ENCODE measurements at places on chromosomes 2 and 18. TPM values are rescaled to one million over a fixed set of nuclear protein-coding genes. Genes with fewer than 3 reads are reported as not detected.

Gene COL4A4
- not detected for total RNA-seq

Gene SGPP2
- total RNA-seq: 16.9 TPM

Gene KCNIP3
- total RNA-seq: 1.1 TPM

Gene ALLC
- not detected for total RNA-seq

Gene DPYSL5
- not detected for total RNA-seq

Gene CYP1B1
- total RNA-seq: 13.5 TPM

Gene PGAP1
- 2.9 TPM for total RNA-seq

GRCh38 chr18:23357996-23358594, 95.0 kb upstream of the RIOK3 start:
- DNase-seq: no peak

DNA sequence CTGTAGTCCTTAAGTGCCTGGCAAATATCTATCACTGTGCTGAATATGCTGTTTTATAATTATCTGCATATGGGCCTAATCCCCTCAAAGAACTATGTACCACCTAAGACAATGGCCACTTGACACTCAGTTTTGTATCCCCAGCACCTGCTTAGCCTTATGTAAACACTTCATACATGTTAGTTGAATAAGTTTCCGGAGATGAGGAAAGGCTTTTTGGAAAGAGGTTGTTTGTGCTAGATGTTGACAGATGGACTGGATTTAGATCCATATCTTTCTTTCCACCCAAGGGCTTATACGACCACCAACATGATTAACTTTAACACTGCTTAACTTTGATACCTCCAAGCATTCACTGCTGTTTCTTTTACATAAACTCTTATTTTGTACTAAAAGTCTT, 63.3 kb downstream of the FAM228A start:
- DNase-seq: no peak

- DNase-seq: no peak
Measured at GRCh38 chr2:121273116-121273515, 11.9 kb downstream of the TFCP2L1 start.

GRCh38 chr2:172128484-172128883, 25.8 kb upstream of the DLX2 start:
- no peak for DNase-seq

DNA sequence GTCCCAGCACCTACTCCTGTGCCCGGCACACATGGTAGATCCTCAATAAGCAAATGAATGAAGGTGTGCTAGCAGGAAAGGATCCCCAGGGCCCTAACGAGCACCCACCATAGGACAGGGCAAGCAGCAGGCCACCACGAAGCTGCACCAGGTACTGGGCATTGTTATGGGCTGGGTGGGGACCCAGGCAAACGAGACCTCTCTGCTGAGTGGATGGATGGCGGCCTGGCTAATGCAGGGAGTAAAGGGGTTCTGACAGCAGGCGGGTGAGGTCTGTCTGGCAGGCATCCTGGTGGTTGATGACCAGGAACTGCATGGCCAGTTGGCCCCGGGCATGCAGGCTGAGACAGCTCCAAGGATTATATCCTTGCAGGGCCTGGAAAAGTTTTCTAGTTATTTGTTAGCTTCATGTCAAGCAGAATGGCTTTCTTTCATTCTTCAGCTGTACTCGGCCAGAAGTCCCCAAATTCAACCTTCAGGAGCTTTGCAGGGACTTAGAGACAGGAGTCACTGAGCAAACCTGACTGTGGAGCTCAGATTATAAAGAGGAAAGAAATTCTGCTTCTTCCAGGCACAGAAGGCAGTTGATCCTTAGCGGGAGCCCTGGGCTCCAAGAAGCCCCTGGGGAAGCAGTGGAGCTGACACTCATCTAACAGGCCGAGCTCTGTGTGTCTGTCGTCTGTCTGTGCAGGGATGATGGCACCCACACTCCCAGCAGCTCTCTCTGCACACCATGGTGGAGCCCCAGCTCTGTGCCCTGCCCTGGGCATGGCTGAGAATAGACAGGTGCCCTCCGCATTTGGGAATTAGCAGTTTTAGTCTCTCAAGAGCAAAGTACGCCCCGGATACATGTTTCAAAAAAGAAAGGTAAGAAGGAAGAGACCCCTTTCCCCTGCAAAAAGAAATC, 51.2 kb downstream of the SDC1 start:
- no peak for DNase-seq

DNA sequence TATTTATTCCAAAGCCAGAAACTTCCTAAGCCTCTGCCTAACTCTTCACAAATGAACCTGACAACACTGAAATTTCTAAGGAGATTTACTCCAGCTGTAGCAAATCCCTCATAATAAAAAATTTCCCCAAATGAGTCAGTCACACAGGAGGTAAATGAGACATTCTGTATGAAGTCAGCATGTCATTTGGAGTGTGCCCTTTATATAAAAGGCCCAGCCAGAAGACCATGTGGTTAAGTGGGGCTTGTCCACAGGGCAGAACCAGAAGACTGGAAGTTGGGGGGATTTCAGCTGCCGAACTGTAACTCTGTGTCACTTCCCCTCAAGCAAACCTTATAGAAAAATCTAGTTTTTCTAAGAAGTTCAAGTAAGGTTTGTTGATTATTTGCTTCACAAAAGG, 30.2 kb downstream of the NRP2 start:
- DNase-seq: no peak

DNA sequence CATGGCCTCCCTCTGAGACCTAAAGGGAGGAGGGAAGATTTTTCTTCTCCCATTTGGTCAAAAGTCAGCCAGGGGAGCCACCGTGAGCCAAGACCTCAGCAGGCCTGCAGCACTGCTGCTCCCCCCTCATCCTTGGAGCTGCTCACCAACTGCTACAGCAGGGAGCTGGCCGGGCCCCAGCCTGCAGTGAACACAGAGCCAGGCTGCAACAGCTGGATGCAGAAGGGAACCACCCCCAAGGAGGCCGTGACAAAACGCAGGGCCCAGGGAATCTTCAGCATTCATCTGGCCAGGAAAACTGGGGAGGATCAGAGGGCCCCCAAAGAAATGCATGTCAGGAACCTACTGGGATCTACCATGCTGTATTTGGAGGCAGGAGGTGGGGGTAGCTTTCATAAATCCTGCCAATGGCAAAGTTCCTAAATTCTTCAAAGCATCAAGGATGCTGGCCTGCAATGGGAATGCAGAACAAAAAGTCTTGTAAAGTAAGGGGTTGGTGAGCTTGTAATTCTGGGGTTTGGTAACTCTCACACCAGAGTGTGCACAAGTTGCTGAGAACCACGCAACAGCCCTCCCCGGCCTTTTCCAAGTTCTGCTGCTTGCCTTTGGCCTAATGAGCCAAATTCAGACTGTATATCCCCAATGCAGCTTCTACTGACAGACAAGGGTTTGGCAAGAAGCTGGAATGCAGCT, 61.0 kb downstream of the CACNB4 start:
- no peak for DNase-seq

DNA sequence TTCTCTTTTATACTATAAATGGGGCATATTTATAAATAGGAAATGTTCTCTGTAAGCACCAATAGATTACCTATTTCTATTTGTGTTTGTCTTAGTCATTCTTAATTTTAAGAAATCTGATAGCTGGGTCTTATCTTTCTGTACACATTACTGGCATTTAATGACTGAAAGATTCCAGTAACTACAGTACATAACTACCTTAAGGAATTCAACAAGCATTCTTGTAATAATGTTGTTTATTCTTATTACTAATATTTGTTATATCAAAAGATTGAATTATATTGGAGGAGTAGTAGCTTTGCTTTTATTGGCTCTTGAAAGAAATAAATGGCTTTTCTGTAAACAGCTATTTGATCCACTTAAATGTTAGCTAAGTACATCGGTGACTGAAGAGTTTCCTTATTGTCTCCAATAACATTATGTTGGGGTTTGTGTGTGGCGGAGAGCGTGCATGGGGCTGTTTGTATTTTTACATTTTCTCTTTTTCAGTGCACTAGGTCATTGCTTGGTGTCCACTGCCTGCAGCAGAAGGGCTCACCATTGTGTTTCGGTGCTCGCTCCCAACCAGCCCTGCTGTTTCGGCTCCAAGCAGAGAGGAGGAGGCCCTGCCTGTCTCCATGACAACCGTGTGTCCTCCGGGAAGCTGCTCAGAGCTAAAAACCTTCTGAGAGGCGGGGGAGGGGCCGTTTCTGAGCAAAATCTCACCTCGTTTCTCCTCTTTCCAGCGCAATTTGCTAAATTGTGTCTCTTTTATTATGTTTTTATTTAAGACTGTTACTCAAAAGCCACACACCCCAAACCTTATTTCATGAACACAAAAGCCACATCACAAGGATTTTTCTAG, 112.5 kb upstream of the SLC38A11 start:
- DNase-seq: no peak

- no peak for DNase-seq
Measured at GRCh38 chr2:182713601-182714000, 2.5 kb upstream of the DNAJC10 start.

- DNase-seq: no peak
Measured at GRCh38 chr2:112688086-112688880, 32.5 kb upstream of the NT5DC4 start.

GRCh38 chr2:239296020-239296932, 104.5 kb downstream of the HDAC4 start:
- DNase-seq: peak; percentile 53

- no peak for DNase-seq
Measured at GRCh38 chr2:23327887-23328286, 57.1 kb upstream of the KLHL29 start.

DNA sequence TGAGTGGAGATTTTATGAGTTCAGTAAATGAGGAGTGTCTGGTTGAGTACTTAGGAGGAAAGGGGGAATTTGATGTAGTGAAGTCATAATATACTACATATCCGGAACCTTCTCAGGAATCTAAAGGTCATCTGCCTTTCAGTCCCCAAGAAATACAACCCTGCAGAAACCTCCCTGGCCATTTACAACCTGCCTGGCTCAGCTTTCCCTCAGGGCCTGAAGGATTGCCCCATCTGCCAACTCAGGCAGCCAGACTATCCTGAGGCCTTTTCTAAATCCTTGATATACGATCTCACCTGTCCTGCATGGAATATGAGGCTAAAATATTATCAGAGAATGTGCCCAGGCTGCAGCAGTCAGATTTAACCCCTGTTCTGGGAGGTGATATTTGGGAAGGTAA, 165.4 kb upstream of the SPOPL start:
- no peak for DNase-seq

DNA sequence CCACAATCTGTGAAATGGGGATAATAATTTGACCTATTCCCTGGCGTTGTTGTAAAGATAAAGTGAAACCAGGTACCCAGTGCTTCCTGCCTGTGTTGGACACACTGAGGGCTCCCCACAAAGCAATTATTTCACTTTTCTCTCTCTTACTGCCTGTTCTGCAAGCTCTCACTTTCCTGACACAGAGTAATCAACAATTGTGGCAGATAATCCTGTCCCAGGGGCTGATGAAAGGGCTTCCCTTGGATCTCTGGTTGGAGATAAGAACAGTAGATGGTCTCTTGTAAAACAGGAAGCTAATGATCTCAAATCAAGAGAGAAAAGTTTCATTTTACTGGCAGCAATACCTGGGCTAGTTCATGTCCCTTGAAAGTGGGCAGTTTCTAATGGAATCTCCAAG, 190.4 kb upstream of the EPHA4 start:
- DNase-seq: no peak

DNA sequence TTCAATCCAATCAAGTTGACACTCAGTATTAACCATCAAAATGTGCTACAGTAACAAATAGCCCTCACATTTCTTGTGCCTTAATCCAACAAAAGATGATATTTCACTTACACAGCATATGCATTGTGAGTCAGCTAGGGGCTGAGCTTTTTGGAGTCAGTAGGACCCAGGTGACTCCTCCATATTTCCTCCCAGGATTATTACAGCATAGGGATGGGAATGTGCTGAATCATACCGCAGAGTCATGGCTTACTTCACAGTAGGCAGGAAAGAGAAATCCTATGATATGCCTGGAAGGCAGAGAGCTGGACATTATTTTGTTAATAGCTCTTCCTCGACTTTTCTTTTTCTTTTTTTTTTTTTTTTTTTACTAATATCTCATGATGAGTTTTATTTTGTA, 153.3 kb downstream of the TMEM182 start:
- DNase-seq: no peak

- no peak for DNase-seq
Measured at GRCh38 chr2:208253600-208254117, 1.2 kb downstream of the IDH1 start.

- DNase-seq: peak; percentile 74
Measured at GRCh38 chr2:102046135-102046986, 54.6 kb downstream of the IL1R2 start.

GRCh38 chr2:80128080-80128479, 176.5 kb downstream of the LRRTM1 start:
- no peak for DNase-seq

GRCh38 chr18:40866968-40867367, 1088.1 kb upstream of the PIK3C3 start:
- DNase-seq: no peak

DNA sequence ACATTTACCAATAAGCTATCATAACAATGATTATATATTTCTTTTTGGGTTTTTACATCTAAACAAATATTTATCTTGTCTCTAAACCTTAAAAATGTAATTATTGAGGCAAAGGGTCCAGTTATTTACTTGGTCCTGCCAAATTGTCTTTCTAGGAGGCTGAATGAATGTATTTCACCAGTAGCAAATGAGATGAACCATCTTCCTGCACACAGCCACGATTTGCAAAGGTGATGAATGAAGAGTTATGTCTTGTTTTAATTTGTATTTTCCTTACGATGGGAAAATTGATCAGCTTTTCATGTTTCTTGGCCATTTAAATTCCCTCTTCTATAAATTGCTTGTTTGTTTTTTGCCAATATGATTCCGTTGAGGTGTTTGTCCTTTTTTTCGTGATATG, 1.4 kb downstream of the SP100 start:
- no peak for DNase-seq

DNA sequence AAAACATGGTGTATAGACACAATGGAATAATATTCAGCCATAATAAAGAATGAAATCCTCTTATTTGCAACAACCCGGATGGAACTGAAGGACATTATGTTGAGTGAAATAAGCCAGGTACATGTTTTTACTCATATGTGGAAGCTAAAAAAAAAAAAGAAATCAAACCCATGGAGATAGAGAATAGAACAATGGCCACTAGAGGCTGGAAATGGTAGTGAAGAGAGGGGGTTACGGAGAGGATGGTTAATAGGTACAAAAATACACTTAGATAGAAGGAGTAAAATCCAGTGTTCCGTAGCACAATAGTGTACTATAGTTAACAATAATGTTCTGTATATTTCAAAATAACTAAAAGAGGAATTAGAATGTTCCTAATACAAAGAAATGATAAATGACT, 12.8 kb upstream of the KIAA2012 start:
- DNase-seq: peak; percentile 13

DNA sequence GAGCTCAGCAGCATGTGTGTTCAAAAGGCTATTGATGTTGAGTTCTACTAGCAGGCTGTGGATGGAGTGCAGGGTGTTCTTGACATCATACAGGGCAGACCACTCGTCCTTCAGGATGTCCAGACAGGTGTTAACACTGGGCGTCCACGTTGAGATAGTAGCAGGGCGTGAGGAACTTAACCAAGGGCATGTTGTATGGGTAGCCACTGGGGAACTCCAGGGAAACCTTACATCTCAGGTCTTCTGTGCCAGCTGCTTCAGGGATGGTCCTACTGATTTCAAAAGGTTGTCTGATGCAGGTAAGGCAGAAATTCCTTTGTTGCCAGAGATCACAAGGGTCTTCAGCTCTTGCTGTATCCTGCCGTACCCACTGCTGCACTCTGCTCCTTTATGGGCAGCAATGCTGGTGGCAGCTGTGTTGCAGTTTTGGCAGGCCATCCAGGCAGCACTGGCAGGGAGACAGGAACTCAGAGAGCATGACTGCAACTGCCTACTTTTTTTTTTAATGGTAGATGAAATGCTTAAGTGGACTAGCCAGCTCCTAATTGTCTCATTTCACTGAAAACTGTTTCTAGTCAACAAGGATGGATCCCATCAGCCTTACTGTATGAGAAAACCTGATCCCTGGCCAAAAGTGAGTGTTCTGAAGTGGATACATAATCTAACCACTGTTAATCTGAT, 32.4 kb upstream of the RBBP8 start:
- no peak for DNase-seq

All from HT-29 (cell line).